ENCODE measurements at places on chromosomes 16 and 17.

- DNase-seq, result no peak
These were observed at the start of gene KRT10 for GRCh38 chr17:40822132-40822812. Gene KRT10, minus strand, starts transcription at chr17:40822614. Its CDS starts 29 bp downstream, at chr17:40822585.

DNA sequence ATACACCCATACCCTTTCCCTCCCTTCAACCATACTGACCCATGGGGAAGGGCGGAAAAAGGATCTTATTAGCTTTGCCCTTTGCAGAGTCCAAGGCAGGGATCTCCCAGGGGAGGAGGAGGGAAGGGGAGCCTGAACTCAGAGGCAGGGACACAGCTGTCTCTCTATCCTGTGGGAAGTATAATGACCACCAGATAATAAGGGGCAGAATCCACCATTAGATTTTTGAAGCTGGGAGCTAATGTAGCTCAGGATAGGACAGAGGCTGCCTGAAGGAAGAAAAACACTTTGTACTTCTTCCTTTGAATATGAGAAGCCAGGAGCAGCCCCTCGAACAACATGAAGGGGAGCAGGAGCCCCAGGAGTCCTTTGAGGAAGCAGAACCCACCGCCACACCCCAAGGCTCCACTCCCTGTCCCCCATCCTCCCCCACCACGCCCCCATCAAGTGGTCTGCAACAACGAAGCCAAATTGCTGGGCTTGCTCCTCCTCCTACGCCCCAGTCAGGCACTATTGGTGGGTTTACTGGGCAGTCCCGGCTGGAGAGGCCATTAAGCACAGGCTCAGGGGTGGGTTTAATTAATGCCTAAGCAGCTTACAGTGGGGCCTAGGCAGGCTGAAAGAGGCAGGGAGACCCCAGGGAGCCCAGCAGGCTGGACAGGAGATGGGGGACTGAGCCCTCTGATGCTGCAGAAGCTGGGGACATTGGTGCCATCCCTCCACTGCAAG, 5.3 kb downstream of the MPP2 start:
- DNase-seq, result no peak

GRCh38 chr16:10945065-10945787, 862 bp downstream of the CLEC16A start:
- DNase-seq, result no peak

- DNase-seq, result no peak
These were observed 92.0 kb downstream of the WSCD1 start for GRCh38 chr17:6162216-6162615.

DNA sequence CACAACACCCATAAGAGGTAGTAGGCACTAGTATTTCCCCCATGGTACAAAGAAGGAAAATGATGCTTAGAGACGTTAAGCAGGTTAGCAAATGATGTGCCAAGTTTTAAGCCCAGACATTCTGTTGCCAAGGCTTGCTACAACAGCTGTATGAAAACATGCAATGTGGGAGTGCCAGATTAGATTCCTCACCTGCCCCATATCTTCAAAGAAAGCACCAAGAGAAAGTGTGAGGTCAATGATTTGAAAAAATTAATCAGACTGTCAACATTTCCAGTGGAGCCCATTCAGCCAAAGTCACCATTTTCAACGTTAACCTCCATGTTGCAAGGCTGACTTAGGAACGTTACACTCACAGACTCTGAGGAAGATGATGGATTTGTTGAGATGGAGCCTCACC, 61.5 kb downstream of the PCTP start:
- DNase-seq, result no peak

- no peak for DNase-seq
These were observed 5.8 kb upstream of the FASN start for GRCh38 chr17:82103553-82104451.

DNA sequence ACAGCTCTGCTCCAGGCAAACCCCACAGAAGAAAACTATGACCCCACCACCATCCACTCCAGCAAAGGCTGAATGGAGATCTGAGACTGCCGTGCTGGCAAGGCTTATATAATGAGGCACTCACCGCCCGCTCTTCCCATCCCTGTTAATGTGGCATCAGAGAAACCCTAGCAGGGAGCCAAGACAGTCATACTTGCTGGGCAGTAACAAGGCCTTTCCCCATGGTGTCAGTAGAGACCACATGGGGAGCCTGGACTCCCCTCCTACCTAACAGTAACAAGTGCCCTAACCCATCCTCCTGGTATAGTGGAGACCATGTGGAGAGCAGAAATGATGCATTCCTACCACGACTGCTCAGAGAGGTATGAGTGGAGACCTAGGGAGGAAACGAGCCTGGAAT, 235.2 kb downstream of the C16orf78 start:
- DNase-seq, result no peak

DNA sequence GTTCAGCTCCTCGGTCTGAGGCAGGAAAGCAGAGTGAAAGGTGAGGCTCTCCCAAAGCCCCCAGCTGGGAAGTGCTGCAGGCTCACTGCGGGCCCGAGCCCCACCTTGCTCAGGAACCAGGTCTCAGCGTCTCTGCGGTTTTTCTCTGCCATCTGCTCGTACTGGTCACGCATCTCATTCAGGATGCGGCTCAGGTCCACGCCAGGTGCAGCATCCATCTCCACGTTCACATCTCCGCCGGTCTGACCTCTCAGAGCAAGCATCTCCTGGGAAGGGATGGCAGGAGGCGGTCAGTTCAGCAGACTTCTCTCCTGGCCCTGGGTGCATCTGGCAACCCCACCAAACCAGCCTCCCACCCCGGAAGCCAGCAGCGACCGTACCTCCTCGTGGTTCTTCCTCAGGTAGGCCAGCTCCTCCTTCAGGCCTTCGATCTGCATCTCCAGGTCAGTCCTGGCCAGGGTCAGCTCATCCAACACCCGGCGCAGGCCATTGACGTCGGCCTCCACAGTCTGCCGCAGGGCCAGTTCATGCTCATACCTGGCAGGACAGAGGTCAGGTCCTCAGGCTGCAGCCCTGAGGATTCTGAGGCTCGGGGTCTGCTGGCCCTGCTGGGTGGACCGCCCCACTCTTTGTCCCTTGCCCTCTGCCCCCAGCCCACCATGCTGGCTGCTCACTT, 1.5 kb downstream of the KRT16 start:
- DNase-seq, result no peak

DNA sequence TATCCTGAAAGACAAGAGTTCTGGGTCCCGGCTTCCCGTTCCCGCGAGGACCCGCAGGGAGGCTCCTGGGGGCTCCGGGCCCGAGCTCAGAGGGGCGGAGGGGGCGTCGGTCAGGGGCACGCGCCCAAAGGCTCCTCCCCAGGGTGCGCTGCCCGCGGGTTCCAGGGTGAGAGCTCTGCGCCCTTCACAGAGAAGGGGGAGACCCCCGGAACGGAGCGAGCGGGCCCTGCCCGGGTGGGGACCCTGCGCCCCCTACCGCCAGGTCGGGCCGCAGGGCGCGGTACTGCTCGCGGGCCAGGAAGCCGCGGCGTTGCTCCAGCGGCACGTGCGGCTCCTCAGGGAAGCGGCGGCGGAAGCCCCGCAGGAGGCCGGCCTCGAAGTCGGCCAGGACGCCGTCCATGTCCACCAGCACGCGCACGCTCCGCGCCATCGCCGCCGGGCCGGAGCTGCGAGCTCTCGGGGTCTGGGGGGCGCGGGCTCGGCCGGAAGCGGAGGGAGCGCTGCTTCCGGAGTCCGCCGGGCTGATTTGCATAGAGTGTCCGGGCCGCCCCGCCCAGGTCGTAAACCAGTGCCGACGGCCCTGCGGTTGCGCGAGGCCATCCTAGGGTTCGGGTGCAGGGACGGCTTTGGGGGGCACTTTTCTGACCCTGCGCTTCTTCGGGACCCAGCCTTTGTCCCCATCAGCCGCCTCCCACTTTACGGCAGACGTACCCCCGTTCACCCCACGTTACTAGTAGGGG, at the start of gene NT5C:
NT5C (minus strand) TSS at position 465 of the 740 bp plus-strand sequence; CDS start at position 430, 35 bp downstream.
- DNase-seq, result peak; percentile 60

GRCh38 chr17:81656835-81657234, 493 bp upstream of the PDE6G start:
- DNase-seq, result no peak

DNA sequence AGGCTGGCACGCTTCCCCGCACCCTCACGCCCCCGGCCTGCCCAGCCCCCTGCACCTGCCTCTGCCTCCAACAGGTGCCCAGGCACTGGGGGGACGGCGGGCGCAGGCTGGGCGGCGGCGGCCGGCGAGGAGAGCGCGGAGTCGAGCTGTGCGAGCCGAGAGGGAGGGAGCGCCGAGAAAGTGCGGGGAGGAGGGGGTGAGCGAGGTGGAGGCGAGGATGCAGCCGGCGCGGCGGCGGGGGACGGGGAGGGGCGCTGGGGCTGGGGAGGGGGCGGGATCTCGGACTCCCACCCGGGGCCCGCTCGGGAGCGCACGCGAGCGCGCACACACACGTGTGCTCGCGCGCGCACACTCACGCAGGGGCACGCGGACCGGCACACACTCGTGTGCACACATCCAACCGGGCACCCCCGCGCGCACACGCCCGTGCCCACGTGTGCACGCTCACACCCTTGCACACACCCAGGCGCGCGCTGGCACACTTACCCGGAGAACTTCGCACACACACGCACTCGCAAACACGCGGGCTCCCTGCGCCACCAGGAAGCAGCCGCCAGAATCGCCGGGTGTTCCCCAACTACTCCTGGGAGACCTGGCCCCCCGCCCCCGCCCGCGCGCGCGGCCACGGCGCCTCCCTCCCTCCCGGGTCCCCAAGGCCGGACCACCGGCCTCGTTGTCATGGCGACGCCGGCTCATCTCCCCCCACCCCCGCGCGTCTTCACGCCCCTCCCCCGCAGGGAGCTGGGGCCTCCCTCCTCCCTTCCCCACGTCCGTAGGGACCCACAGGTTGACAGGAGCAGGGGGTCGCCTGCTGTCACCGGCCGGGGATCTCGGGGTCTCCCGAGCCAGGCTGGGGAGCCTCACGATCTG, at the start of gene DOC2A:
DOC2A (minus strand) TSS at position 184 of the 870 bp plus-strand sequence. CDS start 805 bp downstream, outside the sequence.
- DNase-seq, result peak; percentile 12

DNA sequence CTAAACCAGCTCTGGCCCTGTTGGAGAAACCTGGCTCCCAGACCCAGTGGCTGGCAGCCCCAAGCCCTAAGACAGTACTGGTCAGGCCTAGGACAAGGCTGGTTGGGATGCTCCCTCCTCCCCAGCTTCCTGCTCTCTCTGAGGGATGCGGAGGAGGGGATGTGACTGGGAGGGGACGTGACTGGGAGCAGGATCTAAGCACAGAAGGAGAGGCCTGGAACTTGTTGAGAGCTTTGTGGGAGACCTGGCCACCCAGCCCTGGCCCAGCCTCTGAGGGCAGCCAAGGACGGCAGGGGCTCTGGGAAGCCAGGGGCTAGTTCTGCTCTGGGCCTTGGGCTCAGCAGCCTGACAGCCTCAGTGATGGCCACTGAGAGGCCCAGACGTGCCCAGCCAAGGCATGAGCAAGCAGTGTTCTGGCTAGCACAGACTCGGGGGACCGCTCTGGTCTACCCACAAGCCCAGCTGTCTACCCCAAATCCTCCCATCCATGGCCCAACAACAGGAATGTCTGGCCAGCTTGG, 22.8 kb downstream of the ATP6V0D1 start:
- DNase-seq, result no peak

DNA sequence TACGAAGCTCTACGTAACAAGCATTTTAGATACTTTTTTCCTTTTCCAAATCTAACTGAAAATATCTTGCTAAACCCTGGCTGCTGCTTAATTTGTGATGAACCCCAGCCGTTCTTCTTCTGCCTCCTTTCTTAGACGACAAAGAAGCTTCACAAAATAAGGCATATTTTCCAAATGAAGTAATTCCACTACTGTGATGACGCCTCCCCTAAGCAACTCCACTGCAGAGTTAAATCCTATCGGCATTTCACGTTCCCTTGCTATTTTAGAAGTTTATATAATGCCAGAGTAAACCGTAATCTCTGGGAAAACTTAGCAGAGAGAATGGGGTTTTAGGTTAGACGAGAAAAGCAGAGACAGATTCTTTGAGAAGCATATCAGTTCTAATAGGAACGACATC, 683.1 kb upstream of the SALL1 start:
- DNase-seq, result no peak

DNA sequence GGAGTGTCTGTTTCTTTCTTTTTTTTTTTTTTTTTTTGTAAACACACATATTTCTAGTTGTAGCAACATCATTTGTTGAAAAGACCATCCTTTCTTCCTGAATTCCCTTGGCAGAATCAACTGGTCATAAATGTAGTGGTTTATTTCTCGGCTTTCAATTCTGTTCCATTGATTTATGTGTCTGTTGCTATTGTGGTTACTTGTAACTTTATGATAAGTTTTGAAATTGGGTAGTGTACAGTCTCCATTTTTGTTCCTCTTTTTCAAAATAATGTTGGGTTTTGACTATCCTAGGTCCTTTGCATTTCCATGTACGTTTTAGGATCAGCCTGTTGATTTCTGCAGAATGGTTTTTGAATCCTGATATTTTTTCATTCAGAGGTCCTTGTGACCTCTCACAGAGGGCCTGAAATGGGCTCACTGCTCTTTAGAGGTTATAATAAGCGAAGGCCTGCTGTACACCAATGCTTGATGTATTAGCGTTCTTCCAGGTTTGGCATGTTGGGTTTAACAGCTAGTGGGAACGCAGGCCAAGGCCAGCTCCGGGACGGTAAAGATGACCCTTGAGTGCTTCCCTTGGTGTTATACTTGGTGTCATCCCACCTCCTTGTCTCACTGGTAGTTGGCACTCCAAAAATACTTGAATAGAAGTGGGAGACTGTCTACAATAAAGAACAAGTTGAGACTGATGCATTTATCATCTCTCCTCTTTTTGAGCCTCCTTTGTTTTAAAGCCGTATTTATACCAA, 43.8 kb downstream of the ZNRF1 start:
- no peak for DNase-seq

- no peak for DNase-seq
These were observed 265.1 kb downstream of the NTN1 start for GRCh38 chr17:9286434-9286833.

DNA sequence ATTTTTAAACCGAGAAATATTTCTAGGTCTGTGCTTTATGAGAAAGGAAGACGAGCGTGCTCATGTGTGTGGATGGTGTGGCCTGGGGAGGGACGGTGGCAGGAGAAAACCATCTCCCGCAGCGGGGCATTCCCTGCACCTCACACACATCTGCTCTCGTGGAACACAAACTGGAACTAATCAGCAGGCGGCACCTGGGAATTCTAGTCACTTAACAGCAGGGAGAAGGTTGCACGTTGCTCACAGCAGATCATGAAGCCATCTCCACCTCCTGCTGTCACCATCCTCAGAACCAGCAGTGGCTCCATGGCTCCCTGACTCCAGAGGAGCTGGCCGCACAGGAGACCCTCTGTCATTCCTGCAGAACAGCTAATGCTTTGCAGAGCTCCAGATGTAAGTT, 35.2 kb downstream of the ADCY9 start:
- no peak for DNase-seq

- no peak for DNase-seq
These were observed 6.3 kb downstream of the TTYH2 start for GRCh38 chr17:74219576-74220133.

DNA sequence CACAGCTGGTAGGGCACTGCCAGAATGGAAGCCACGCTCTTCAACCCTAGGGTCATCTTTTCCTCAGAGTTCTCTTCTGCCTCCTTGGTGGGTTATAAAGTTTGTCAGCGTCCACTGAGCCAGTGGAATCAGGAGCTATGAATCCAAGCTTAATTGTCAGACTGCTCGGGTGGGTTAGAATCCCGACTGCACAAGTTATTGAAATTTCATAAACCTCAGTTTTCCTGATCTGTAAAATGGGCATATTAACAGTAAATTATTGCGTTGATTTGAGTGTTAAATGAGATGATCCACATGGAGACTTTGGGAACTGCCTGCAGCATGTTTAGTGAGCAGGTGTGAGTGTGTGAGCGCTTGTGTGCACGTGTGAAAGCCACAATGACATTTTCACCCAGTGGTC, 400.5 kb upstream of the CDH11 start:
- DNase-seq, result no peak

- DNase-seq, result no peak
These were observed 399.2 kb downstream of the SLC39A11 start for GRCh38 chr17:72693151-72693878.

GRCh38 chr17:1460233-1460632, 4.2 kb upstream of the CRK start:
- DNase-seq, result no peak

GRCh38 chr16:19689342-19689741, 28.7 kb downstream of the KNOP1 start:
- no peak for DNase-seq

Measured in CD4-positive, alpha-beta T cell treated with Interleukin-21 for 1 hour (primary cell).